ENCODE measurements at places on chromosomes 1 and 21.
A peak's percentile ranks its signal among the peaks of the same experiment; 100 is the strongest.

DNA sequence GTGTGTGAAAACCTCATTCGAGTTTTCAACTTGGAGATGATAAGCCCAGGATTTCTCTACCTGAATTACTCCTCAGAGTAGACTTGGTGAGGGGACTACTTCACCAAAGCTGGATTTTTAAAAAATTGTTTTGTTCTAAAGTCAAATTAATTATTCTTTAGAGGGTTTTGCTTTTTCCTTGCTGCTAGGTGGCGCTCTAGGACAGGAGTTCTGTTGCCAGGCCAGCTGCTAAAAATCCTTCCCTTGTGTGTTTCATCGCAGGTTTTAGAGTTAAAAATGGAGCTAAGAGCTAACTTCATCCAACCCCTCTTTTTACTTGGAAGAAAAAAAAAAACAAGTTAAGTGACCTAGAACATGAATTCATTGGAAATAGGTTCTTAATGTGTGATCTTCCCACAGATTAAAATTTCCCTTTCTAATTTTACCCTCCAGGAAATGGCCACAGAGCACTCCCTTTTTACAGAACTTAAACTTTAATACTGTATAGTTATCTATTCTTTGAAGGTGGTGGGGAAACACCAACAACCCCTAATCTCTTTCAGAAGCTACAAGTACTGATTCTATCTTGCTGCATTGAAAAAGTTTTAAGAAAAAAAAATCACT lies 36.7 kb upstream of the FAM163A start:
- DNase-seq = peak; percentile 65

DNA sequence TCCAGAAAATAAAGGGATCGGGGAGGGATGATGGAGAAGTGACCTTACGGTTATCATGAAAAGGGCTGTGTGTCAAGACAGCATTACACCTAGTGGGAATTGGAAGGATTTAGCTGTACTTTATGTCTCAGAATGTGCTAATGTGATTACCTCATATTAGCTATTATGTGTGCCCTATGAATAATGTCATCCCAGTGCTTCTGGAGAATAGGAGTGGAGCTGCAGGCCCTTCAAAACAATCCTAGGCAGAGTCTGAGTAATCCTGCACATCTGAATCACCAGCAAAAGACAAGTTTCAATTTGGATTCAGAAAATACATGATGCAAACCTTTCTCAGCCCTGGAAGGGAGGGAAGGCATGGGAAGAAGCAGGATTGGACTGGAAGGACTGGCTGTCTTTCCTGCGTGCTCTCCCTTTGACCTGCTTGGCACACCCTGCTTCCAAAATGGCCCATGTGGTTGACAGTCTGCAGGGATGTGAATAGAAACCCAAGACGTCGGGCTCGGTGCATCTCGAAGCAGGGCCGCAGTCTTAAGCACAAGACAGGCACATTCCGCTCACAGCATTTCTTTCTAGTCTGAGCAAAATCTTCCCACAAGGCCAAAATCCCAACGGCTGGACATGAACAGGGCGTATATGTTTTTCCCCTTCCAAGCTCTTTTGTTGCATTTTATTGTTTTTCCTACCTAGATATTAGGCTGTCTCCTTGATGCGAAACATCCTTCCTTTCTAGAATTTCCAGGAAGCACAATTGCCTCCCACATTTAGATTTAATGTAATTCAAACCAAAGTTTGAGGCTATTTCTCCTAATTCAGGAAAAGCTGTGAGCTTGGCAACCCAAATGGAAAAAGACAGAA lies 54.3 kb upstream of the TARBP1 start:
- DNase-seq = peak; percentile 96

DNA sequence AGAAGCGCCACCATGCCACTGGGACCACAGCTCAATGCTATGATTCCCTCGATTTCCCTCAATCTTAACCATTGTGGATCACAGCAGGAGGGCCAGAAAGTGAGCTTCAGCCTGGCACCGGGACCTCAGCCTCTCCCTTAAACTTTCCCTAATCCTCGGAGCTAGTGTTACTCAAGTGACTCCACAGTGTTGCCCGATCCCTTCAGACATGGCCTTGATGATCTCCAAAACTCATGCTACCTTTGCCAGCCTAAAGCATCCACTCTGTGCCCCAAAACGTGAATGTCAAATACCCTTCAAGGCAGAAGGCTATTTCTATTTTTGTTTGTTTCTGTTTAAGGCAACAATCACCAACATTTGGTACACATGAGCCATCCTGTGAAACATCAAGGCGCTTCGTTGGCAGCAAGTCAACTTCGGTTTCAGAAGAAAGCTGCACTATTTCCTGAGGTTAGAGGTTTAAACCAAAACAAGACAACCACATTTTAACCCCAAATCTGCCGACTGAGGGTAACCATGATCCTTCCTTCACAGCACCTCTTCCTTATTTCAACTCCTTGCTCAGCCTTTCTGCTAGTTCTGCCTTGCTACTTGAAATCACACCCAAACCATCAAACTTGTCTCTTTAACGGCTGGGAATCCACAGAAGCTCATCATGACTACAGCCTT lies 94.4 kb upstream of the KRTAP19-8 start:
- DNase-seq = peak; percentile 52

GRCh38 chr1:167529829-167530474 lies 11.6 kb upstream of the CD247 start:
- DNase-seq = peak; percentile 12

DNA sequence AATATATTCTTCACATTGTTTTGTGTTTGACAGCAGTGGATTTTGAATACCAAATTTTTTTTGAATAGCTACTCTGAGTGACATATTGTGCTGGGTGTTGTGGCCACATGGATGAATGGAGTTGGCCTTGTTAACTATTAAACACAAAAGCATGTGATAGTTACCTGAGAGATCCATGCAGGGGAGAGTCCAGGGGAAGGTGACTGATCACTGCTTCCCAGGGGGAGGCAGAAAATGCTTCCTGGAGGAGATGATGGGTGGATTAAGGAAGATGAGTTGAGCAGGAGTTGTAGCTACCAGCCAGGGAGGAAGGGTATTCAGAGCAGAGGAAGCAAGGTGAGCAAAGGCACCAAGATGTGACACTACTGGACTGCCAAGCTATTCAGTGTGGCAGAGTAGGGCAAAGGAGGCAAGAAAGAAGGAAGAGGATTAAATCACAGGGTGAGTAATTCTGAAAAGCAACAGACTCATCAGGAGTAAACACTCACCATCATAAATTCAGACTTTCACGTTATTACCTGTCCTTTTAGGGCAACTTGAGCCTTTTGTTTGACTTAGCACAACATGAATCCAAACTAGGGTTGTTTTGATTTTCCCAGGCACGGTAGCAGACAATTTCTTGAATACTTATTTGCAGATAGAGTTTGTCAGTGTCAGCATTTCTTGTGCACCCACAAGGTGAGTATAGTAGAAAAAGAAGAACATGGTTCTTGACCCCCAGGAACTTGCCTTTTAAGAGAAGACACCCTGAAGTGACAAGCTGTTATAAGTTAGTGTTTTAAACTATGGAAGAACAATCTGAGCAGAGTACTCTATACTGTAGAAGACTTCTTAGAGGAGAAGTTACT lies 4.2 kb downstream of the CD46 start:
- DNase-seq = no peak
